ENCODE measurements at places on chromosomes 13 and 19.

DNA sequence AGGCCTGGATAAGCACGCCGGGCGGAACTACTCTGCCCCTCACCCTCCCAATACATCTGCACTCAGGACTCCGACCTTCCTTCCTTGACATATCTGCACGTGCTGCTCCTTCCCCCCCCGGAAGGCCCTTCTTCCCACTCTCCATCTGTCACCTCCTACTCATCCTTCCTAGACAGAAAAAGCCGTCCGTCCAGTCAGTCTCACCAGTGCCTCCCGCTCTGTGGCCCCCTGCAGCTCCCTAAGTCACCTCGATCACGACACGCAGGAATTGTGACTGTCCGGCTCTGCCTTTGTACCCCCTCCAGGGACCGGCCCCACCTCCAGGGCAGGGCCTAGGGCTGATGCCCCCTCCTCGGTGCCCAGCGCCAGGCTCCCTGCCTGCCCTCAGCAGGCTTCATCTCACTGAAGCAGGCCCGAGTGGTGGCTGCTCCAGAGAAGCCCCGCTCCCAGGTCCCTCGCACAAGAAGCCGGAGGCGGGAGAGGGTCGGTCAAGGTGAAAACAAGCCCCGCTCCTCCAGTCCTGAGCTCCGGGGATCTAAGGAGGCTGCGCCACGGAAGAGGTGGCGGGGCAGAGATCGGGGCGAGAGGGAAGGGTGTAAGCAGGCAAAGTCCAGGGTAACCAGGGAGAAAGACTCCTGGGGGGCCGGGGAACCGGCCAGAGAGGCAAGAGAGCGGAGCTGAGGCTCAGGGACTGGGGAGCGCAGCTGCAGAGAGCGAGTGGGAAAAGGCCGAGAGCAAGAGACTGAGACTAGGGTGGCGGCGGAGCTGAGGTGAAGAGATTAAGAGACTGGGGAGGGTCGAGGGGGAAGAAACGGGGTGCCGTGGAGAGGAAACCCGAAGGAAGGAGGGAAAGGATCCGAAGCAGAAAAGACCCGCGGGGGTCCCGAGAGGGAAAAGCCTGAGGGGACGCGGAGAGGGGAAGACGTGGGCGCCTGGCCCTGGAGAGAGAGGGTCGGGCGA, 1.1 kb downstream of the PPP6R1 start:
- no peak for DNase-seq

GRCh38 chr13:51255556-51255955, 33.4 kb downstream of the FAM124A start:
- no peak for DNase-seq

GRCh38 chr19:20414120-20414519, 151.5 kb downstream of the ZNF737 start:
- no peak for DNase-seq

DNA sequence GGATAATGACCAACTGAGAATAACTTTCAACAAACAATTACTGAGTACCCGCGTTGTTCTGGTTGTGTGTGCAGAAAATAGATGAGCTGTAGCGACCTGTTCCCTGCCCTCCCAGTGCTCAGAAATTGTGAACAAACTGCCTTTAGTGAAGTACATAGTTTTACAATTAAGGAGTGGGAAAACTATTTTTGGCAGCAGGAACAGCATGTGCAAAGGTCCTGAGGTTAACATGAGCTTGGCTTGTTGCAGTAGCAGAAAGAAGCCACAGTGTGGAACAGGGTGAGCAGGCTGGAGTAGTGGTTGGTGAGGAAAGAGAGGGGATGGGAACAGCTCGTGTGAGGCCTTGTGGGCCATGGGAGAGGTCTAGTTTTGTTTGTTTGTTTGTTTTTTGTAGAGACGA, 16.0 kb downstream of the RYR1 start:
- DNase-seq = no peak

DNA sequence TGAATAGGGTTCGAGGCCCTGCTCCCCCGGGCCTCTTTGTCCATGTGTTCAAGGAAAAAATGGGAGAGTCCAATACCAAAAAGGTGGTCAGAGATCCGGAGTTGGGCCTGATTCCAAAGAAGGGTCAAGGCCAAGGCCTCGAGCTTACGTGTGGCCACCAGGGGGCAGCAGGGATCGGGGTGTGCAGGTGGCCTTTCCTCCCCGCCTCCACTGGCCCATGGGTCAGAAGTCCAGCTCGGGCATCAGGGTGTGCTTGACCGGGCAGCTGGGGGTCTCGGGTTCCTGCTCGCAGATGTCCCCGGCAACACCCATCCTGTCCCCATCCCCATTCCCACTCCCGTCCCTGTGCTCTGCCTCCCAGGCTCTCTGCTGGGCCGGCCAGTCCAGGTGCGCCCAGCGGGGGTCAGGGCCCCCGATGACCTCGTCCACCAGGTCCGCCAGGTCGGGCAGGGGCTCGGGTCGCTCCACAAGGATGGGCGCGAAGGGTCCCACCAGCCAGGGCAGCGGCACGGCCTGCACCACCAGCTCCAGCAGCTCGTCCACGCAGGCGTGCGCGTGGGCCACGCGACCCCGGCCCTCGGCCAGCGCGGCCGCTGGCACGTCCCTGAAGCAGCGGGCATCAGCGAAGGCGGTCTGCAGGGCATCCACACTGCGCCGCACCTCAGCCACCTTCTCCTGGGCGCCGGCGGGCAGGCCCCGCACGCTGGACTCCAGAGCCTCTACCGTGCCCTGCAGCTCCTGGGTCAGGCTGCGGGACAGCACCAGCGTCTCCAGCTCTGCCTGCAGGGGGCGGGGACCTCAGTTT, 5.2 kb upstream of the PLIN4 start:
- DNase-seq = no peak

GRCh38 chr19:47839913-47840312, 18.2 kb downstream of the CRX start:
- DNase-seq = no peak

- no peak for DNase-seq
Observed at GRCh38 chr19:17454576-17455071, 6.1 kb downstream of the NXNL1 start.

- DNase-seq = no peak
Observed at GRCh38 chr13:102402290-102402689, 442 bp upstream of the FGF14 start.

DNA sequence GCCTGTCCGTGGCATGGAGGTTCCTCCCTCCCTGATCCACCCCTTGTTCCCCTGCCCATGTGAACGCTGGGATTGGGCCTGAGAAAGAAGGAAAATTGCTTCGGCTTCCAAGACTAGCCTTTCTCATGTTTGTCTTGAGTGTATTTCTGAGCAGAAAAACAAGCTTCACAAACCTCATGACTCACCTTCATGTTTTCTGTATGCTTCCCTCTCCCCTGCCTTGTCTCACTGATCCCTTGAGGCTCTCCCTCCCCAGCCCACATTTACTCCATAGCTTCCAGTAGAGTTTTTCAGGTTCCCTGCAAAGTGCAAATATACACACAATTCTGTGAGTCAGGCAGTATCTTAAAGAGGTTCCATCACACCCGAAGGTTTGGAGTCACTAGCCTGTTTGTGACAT, 572.4 kb downstream of the UQCRFS1 start:
- DNase-seq = no peak

DNA sequence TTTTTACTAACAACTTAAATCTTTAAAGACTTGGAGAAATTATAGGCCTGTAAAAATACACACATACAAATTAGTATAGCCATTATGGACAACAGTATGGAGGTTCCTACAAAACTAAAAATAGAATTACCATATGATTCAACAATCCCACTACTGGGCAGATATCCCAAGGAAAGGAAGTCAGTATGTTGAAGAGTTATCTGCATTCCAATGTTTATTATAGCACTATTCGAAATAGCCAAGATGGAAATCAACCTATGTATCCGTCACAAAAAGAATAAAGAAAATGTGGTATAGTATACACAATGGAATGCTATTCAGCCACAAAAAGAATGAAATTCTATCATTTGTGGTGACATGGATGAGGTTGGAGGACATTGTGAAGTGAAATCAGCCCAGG, 37.2 kb downstream of the SLITRK1 start:
- DNase-seq = no peak

- DNase-seq = no peak
Observed at GRCh38 chr13:113043931-113044330, 61.7 kb upstream of the F7 start.

DNA sequence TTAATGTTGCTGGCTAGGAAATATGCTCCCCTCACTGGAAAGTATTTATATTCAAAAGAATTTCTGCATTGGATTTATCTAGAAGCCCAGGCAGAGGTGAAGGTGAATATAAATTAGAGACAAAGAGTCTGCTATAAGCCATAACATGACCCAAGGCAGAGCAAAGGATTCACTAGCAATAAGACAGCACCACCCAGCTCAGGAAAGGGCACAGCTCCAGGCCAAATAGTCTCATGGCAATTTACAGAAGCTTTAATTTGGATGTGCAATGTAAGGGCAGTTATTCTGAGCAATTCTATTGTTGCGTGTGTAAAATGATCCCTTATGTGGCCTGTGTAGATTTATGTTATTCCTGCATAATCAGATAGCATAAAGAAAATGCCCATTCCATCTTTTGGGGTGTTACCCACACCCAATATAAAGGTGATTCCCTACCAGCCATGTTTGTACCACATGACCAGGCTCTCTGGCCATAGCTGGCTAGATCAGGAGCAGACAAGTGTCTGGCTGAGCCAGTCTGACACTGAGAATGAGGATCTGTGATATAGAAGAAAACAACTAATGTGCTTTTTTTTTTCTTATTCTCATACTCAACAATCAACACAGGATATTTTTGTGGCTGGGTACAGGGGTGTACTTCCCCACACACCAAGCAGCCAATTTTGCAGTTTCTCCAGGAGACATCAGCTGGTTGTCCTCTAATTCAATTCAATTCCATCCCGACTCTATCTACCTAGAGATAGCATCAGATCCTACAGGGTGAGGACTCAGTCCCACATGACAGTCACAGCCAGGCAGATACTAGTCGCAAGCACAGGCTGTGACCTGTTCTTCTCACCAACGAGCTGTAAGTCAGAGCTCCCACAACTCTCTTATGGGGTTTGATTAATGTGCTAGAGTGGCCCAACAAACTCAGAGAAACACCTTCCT, 181.4 kb downstream of the KCTD15 start:
- no peak for DNase-seq

- no peak for DNase-seq
Observed at GRCh38 chr19:31749231-31749630, 400.0 kb upstream of the TSHZ3 start.
